ENCODE measurements at places on chromosomes 2 and 18.

GRCh38 chr2:20599001-20599600 lies 51.8 kb downstream of the HS1BP3 start:
- no peak for DNase-seq

- no peak for DNase-seq
Measured at GRCh38 chr18:32391126-32391525, 79.6 kb downstream of the GAREM1 start.

DNA sequence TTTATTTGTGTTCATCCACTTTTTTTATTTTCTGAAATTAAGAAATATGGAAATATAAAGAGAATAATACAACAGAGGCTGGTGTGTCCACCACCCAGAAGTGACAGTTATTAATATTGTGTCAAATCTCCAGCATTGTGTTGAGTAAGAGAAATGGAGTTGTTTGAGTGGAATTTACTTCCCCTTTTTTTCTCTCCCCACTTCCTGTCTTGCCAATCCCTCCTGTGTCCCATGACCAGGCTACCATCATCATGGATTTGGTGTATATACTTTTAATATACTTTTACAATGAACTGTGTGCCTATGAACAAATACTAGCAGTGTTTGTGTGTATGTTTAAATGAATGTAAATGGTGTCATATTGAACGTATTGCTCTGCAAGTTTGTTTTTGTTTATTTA lies 276.9 kb upstream of the SKOR2 start:
- no peak for DNase-seq

GRCh38 chr2:212797484-212798205 lies 259.0 kb upstream of the ERBB4 start:
- DNase-seq = no peak

GRCh38 chr18:54069729-54070128 lies 154.7 kb downstream of the MBD2 start:
- no peak for DNase-seq

GRCh38 chr2:161115605-161116380 lies 44.4 kb upstream of the TANK start:
- no peak for DNase-seq

DNA sequence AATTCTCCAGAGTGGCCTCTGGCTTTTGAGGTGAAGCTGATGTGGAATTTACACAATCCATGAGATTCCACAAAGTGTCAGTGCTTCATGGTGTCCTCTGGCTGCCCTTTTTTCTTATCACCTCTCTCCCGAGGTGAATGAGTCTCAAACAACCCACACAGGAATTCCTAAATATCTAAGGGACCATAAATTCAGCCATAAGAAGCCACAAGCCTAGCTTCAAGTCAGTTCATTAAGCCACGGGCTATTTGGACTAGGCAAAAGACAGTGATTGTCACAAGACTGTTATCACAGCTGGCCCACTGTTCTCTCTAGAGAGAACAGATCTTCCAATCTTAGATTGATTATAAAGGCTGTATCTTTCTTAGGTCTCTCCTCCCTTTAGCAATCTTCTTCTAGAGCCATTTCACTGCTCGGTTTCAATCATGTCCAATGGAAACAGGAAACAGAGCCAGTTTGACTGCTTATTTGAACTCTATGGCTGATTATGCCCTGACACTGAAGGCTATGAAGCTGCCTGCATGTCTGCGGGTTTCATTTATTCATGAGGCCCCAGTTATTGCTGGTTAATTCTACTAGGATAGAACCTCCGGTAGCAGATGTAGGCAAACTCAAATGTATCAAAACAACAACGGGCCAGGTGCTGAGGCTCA lies 4.1 kb downstream of the NEMP2 start:
- no peak for DNase-seq

- no peak for DNase-seq
Measured at GRCh38 chr2:122423934-122424333, 668.5 kb downstream of the TSN start.

DNA sequence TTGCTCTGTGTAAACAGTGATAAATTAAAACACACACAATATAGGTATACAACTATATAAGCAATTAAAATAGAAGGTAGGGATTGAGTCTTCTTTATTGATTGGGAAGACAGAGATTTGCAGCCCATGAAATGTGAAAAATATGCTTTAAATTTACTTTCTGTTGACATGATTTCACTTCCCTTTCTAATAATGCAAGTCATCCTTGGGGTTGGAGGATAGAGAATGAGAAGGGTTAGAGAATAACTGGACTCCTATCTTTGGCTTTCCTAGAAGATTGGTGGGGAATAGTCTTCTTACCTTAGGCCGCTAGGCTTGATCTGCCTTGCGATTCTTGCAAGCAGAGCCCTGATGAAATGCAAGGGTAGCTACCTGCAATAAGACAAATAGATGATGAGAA lies 339.8 kb downstream of the NYAP2 start:
- no peak for DNase-seq

DNA sequence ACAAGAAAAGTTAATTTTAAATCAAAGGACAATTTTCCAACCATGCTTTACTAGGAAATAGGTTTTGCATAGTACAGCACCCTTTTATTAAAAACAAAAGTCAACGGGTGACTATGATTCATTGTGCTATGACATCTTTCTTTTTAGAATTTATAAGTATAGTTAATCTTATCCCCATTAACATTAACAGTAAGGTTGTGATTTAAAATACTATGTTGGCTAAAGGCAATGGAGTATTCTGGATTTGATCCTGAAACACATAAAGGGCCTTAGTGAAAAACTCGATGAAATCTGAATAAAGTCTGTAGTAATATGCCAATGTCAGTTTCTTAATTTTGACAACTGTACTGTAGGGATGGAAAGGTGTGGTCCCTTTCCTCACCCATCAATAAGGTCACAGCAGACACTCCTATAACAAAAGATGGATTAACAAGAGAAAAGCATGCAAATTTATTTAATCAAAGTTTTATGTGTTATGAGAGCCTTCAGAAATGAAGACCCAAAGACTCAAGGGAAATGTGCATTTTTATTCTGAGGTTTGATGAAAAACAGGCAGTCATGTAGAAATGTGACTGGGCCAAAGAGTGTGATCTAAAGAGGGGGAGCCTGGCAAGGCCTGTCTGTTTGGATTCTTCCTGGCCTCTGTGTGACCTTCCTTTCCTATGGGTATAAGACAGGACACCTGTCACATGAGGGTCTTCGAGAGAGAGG lies 731.4 kb downstream of the TSN start:
- no peak for DNase-seq

DNA sequence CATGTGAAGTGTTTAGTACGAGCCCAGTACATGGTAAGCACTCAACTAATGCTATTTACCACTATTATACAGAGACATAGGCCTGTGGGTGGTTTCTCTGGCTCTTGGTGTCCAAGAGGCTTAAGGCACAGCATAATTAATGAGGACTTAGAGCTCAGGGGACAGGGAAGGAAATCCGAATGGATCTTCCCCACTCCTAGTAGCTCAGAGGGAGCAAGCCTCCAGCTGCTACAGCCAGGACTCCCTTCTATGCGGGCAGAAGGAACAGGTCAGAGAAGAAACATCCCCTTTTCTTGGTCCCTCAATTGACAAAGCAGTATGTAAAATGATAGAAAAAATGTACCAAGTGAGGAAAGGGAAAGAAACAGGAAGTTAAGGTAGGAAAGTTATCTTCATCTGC lies 261.3 kb upstream of the STON1 start:
- no peak for DNase-seq

DNA sequence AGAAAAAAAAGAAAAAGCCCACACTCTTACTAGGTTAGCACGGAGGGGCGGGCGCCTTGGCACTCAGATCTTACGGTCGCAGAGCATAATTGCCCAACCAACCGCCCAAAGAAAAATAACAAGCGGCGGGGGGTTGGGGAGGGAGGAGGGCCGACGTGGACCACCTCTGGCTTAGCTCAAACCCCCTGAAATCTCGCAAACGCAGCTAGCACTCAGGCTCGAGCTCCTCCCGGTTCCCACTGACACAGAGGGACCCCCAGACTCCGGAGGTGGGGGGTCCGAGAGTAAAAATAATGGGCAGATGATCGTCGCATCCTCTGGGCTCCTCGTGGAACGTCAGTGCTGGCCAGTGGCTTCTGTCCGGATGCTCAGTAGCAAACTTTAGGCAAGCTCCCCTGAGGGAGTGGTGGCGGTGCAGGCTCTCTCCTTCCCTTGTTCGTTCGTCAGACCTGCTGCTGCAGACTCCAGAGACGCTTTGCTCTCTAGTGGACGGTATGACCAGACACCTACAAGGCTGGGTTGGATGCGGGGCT lies 12.0 kb downstream of the CATIP start:
- DNase-seq = no peak

GRCh38 chr2:212007972-212008371 lies 530.6 kb downstream of the ERBB4 start:
- DNase-seq = no peak

GRCh38 chr2:64141674-64142405 lies 2.4 kb downstream of the PELI1 start:
- DNase-seq = peak; percentile 13

DNA sequence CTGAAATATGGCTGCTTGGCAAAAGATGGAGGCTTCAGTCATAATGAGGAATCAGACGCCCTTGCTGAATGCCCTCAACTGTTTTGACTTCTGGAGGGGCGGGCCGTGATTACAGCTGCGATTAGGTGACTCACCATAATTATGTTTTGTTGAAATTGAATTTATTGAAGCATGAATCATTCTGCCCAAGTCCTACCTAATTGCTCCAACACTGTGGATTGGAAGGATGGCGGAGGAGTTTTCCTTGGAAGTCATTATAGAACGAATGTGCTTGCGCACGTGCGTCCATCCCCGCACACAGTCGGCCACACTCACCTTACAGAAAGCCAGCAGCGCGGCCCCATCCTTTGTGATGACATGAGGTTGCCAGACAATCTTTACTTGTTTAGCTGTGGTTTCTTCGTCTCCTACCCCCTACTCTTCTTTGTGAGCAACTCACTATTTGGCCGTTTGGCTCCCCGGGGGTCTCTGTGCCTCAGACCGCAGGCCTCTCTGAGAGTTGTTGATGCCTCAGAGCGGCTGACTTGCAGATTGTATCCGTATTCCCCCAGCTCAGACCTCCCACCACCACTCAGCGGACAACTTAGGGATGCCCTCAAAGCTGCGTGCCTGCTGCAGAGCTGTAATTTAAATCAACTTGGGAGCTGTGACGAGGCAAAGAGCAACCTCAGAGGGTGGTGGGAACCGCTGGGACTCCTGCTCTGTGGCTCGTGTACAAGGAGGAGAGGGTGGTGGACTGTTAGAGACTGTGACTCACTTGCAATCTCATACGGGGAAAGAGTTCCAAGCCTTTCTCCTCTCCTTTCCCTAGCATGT lies 513.4 kb downstream of the TNS1 start:
- DNase-seq = no peak

- DNase-seq = no peak
Measured at GRCh38 chr18:50396005-50396660, 21.3 kb downstream of the SKA1 start.

- DNase-seq = no peak
Measured at GRCh38 chr2:25207078-25207545, 38.7 kb upstream of the POMC start.

DNA sequence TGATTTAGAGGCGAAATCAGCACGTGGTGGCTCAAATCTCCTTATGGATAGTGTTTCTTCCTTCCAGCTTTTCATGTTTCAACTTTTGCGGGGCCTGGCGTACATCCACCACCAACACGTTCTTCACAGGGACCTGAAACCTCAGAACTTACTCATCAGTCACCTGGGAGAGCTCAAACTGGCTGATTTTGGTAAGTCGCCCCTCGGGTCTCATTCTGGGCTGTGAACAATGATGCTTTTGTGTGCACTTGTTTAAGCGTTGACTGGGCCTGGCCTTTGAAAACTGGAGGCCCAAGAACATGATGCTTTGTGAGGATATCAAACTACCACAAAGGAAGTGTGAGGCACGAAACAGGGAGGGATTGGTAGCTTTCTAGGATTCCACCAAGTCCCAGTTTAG lies 27.4 kb downstream of the CDK15 start:
- no peak for DNase-seq

DNA sequence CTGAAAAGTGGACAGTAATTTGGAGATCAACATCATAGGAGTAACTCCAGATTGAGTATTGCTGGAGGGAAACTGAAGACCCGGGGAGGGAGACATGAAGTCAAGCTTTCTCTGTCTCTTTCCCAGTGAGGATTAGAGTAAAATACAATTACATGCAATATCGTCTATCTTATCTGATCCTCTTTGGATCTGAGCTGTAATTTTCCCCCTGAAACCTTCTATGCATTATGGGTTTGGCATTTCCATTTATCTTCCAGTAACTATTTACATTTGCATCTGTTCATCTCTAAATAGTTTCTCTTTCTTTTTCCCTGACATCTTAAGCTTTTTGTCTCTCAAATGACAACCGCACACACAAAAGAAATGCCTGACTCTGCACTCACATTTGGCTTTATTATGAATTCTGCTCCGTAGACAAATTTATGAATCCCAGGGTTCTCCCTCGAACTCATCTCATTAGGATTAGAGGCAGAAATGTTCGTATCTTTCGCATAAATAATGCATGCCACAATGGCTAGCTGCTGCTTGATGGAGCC lies 113.1 kb downstream of the SPP2 start:
- no peak for DNase-seq

DNA sequence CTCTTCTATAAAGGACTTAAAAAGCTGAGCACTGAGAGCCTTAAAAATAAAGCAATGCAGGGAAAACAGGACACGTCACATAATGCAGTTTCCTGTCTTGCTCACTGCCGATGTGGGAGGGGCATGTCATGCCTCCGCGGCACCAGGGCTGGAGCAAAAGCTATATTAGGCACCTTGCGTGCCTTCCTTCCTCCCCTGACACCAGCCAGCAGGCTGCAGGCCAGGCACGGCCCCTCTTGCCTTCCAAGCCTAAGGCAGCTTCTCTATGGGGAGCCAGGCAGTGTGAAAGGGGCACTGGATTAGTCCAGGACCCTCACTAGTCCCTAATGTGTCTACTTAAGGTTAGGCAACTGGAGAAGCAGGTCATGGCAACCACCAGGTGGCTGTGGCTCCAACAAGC lies 26.3 kb downstream of the MRPL35 start:
- peak; percentile 32 for DNase-seq

DNA sequence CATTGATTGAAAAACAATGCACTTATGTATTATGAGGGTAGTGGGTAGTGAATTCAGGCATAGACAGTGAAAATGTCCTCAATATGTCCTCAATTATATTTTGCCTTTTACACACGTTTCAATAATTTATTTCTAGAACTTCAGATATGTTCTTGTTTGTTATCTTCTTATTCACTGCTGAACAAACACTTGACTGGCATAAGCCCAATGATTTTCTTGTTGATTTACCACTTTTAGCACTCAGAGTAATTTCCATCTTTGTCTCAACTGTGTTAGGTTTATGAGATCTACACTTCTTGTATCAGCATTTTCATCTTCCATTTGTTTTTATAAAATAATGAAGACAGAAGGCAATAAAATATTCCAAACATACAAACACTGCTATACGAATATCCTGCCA lies 61.8 kb upstream of the DCC start:
- DNase-seq = no peak

- no peak for DNase-seq
Measured at GRCh38 chr2:72963423-72964145, 46.3 kb downstream of the EMX1 start.

GRCh38 chr2:40400336-40400953 lies 51.4 kb downstream of the SLC8A1 start:
- no peak for DNase-seq

- no peak for DNase-seq
Measured at GRCh38 chr2:74576211-74576862, 21.8 kb downstream of the DOK1 start.

- DNase-seq = no peak
Measured at GRCh38 chr2:239908308-239908707, 116.8 kb downstream of the NDUFA10 start.
